ENCODE measurements at places on chromosomes 6 and 20. TPM values are rescaled to one million over a fixed set of nuclear protein-coding genes. Genes with fewer than 3 reads are reported as not detected.

DNA sequence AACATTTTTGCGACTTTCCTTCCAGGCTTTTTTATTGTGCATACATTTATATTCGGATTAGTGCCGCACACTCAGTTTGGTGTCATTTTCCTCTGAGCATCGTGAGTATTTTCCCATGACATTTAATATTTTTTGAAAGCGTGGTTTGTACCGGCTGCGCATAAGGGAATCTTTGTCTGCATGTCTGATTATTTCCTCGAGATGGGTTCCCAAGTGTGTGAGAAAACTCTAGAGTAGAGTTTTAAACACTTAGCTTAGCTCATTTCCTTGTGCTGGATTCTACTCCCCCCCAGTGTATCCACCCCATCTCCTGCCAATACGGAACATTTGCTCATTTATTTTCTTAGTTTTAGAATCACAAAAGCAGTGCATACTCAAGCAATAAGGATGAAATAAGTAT, 94.3 kb downstream of the CDC5L start:
- no peak for DNase-seq

- no peak for DNase-seq
Observed at GRCh38 chr6:157530724-157531168, 149.8 kb downstream of the ZDHHC14 start.

GRCh38 chr6:139010674-139011073, 17.9 kb upstream of the ABRACL start:
- no peak for DNase-seq

DNA sequence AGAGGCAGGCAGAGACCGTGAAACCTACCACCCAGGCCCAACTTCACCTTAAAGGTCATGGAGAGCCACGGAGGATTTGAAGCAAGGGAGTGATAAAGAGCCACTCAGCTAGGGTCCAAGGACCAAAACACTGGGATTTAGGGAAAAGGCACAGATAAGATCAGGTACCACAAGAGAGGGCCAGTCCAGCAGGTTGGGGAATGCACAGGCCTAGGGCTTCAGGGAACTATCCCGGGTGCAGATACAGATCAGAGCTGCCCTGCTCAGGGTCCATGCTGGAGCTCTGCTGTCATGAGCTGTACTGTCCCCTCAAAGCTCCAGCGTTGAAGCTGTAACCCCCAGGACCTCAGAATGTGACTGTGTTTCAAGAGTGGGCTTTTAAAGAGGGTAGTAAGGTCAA, 16.9 kb downstream of the SLC22A23 start:
- DNase-seq, result no peak

DNA sequence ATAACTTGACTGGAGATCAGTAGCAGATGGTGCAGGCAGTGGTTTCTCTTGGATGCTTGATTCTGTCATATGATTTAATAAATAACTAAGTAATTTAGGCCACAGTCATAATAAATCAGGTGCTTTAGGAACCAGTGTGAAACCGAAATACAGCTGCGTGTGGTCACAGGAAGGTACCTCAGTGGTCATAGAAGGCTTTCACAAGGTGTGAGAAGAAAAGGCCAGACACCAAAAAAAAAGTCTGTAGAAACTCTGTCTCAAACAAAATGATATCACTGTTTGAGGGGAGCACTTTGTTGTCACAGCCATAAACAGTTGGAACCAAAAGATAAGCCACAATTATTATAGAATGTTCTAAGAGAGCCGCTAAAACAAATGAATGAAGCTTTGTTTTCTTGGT, 56.5 kb downstream of the ARMC2 start:
- DNase-seq, result no peak

DNA sequence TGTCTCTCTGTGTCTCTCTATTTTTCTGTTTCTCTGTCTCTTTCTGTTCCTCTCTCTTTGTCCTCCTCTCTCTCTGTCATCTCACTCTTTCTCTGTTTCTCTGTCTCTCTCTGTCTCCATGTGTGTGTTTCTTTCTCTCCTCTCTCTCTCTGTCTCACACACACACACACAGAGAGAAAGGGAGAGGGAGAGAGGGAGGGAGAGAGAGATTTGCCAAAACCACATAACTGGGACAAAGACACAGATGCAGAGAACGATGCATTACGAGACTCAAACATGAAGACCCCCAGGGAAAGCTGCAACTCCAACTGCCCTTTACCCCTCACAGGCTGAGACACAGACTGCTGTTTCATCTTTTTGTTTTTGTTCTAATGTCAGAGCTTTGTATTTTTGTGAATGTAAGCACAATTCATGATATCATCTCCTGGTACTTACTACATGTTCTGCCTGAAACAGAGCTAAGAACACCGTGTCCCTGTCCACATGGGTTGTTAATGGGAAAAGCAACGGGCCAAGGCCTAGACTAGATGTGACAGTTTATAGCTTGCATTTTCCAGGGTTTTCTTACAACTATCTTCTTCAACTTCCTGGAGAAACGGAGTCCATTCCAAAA, 177.1 kb upstream of the ARID1B start:
- peak; percentile 87 for DNase-seq

GRCh38 chr6:138318741-138319375, 58.8 kb upstream of the SMIM28 start:
- no peak for DNase-seq

DNA sequence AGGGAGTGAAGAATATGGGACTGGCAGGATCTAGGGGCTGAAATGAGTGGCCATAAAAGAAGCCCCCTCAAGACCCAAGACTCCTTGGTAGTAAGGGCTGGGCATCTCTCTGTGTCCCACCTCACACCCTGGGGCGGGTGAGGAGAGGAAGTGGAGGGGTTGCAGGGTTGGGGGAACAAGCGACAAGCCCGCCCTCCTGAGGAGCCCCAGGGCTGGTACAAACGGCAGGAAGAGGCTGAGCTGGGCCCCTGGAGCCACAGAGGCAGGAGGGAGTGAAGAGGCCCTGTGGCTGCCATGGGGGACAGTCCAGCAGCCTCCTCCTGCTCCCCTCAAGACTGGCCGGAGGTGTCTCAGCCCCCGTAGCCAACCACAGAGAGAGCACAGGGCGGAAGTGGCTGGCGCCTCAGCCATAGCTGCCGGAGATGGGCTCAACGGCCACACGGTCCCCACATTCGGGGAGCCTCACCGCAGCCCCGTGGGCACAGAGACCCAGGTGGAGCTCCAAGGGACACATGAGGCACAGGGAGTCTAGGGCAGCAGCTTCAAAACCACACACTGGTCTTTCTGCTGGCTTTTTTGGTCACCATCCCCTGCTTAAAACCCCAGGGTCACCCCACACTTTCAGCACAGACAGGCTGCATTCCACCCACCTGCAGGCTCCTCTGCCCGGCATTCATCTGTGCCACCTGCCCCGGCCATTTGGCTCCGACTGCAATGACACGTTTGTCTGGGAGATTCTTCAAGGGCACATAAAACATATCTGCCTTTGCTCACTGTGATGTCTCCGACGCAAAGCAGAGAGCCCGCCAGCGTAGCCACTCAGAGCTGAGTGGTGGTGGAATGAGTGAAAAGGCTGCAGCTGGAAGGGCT, 524 bp downstream of the C20orf203 start:
- DNase-seq, result no peak

DNA sequence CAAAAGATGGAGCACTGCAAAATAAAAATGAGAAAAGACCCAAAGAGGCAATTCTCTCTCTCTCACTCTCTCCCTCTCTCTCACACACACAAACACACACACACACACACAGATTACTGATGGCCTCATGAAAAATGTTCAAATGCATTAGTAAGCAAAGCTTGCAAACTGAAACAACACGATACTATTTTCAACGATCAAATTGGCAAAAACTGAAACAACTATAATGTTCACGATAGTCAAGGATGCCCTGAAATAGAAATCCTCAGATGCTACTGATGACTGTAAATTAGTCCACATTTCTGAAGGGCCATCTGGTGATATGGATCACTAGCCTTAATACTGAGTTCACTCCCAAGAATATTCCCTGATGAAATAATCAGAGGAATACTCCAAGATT, 100.8 kb downstream of the TRERF1 start:
- no peak for DNase-seq

DNA sequence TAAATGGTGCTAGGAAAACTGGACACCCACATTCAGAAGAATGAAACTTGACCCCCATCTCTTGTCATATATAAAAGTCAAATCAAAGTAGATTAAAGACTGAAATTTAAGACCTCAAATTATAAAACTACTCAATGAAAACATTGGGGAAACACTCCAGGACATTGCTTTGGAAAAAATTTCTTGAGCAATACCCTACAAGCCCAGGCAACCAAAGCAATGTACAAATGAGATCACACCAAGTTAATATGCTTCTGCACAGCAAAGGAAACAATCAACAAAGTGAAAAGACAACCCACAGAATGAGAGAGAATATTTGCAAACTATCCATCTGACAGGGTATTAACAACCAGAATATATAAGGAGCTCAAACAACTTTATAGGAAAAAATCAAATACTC, 407.9 kb upstream of the BTBD3 start:
- no peak for DNase-seq

DNA sequence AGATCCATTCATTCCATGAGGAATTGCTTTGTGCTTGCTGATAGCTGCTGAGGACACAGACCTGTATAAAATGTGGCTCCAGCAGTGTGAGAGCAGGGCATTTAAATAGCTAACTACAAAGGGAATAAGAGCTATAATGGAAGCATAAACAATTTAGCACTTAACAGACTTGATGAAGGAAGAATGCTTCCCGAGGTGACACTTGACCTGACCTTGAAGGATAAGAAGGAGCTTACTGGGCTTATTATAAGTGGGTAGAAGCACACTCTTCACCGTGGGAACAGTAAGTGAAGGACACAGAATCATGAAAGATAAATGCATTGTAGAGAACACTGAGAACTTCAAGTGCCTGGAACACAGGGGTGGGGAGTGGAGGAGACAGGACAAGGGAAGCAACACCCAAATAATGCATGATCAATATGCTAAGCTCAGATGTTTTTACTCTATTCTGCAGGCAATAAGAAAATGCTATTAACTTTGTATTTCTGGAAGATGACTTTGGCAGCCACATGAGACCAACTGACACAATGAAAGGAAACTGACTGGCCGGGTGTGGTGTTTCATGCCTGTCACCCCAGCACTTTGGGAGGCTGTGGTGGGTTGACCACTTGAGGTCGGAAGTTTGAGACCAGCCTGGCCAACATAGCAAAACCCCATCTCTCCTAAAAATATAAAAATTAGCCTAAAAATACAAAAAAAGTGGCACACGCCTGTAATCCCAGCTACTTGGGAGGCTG, 84.2 kb downstream of the EPB41L2 start:
- DNase-seq, result no peak

The TOP1 gene
- total RNA-seq, result 22.0 TPM

The ADAM33 gene
- total RNA-seq, result 484 TPM
